SIG-M5 (cell line): ENCODE measurements at places on chromosomes 1 and 21.

DNA sequence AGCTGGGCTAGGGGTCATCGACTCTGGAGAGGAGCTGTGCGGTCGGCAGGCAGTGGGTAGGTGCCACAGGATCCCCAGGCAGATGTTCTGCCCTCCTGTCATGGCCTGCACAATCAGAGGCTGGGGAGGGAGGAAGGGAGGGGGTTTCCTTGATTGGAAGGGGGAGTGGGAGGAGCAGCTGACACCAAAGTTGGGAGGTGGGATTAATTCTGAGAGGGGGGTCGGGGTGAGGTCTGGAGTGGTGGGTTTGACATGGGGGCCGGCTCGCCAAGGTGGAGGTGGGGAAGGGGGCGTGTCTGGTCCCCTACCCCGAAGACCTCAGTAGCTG is 651 bp upstream of the HPCA start:
- DNase-seq: no peak

DNA sequence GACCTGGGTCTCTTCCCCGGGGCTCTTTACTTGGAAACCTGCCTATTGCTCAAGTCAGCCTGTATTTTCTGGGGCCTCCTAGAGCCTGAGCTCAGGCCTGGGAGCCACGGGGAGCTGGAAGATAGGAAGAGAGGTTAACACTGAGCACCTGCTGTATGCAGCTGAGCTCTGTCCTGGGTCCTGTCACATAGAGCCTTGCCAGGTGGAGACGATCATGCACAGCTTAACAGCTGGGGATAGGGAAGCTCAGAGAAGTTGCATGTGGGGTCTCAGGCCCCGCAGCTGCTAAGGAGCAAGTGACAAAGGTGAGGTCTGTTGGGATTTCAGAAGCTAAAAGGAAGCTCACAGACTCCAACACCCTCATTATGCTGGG is 127.4 kb upstream of the TMEM51 start:
- no peak for DNase-seq

DNA sequence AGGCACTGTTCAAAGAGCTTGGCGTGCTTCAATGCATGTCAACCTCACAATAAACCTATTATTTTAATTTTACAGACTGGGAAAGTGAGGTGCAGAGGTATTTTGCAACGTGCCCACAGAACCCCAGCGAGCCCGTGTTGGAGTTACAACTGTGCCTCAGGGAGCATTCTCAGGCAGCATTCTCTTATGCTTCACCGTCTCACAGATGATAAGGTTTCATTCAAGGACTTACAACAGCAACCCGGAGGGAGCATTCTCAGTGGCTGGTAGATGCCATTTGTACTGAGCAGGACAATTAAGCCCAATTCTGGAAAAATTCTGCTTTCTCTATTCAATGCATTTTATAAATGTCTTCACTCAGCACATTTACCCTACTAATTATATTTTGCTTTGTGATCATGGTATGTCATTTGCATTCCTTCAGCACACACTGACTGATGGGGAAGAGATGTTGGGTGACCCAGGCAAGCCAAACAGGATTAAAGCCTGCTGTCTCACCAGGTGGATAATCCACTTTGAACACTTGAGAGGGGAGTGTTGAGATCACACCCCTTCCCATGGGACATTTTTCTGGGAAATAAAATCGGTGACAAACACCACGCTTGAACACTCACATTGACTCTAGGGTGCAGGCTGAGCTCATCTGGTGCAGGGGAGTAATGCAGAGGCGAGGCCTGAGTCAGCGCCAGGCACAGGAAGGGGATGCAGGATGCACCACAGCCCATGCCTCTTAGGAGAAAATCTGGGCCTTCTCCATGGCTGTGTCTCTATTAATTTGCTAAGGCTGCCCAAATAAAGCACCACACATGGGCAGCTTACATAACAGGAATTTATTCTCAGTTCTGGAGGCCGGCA is 113.9 kb downstream of the CLIC6 start:
- DNase-seq: no peak

DNA sequence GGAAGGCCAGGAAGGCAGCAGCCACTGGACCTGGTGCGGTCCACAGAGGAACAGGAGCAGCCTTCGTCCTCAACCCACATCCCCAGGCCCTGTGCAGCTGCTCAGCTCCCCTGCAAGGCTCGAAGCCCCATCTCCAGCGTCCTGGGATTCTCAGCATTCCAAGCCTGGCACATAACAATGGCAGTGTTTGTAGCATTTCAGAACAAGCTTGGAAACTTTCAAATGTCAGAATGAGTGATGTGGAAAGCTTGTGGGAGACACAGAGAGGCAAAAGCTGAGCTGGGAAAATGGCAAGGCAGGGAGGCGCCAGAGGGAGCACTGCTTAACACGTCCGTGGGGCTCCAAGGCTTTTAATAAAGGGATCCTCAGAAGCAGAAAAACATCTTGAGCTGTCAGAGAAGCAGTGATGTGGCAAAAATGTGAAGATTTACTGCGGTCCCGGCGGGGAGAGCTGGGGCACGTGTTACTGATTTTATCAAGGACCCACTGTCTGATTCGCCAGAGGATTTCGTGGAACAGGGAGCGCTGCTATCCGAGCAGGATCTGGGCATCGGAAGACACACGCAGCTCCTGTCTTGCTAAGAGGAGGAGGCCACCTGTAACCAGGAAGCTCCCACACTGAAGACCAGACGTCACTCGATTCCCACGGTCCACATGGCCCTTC is 38.1 kb downstream of the TOMM20 start:
- no peak for DNase-seq
